Kidney tubule cell (primary cell): ENCODE measurements at places on chromosomes 7 and 10.

- DNase-seq = peak; percentile 42
Measured at GRCh38 chr10:87590705-87591588, 68.7 kb upstream of the PAPSS2 start.

GRCh38 chr7:2030475-2031450 lies 202.0 kb downstream of the MAD1L1 start:
- DNase-seq = no peak

DNA sequence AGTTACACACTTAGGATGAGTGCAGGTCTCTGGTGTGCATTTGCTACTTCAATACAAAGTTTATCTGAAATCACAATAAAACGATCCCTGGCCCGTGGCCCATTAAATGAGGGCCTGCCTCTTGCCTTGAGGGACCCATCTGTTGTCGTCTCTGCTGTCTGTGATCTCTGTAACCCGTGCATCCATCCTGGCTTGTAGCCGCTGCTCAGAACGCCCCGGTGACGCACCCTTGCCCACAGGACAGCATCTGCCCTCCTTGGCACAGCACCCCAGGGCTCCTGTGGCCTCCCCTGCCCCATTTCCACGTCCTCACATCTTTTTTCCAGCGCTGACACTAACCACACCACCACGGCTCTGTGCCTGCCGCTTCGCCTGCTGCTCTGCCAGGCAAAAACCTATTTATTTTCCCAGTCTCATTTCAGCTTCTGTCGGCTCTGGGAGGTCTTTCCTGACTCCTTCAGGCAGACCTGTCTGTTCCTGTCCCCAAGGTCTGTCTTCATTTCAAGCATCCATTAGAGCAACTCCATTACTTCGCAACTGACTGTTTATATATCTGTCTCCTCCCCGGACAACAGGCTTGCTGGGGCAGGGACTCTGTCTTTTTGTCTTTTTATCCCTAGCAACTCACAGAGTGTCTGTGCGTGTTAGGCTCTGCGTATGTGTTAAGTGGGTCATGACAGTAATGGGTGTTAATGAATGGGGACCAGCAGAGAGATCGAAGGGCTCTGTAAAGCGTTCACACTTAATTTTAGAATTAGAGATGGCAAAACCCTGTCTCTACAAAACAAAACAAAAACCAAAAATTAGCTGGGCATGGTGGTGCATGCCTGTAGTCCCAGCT lies 16.4 kb downstream of the CARD11 start:
- no peak for DNase-seq

DNA sequence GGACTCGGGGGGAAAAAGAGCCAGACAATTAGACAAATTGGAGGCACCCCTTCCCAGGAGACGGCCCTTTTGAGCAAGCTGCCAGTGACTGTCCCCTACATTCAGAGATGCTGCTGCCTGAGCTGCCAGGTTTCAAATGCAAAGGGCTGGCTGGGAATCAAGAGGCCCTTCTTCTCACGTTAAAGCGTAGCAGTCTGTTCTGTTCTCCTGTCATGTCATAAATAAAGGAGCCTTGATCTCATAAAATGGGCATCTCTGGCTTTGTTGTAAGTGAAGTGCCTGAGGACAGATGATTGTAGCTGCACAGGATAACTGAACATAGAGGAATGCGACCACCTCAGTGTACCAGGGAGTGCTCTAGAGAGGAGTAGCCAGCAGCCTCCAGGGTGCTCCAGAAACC lies 917.9 kb downstream of the GRID1 start:
- no peak for DNase-seq

DNA sequence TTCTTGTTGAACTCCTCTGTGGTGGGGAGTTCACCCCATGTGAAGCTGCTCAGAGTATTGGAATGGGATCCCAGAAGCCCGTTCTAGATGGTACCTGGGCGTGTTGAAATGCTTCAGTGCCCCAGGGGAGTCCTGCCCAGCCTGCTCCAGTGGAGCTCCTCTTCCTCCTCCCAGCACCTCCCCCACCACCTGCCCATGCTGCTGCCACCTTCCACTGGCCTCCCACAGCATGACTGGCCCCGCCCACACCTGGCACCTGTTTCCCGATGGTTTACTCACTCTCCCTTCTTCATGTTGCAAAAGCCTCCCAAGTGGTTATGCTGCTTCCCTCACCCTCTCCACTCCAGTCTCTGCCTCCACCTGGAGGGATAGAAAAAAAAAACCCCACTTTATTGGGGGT lies 32.2 kb upstream of the PCBD1 start:
- DNase-seq = peak; percentile 66

GRCh38 chr10:89374713-89375141 lies 3.1 kb upstream of the IFIT1B start:
- DNase-seq = no peak

DNA sequence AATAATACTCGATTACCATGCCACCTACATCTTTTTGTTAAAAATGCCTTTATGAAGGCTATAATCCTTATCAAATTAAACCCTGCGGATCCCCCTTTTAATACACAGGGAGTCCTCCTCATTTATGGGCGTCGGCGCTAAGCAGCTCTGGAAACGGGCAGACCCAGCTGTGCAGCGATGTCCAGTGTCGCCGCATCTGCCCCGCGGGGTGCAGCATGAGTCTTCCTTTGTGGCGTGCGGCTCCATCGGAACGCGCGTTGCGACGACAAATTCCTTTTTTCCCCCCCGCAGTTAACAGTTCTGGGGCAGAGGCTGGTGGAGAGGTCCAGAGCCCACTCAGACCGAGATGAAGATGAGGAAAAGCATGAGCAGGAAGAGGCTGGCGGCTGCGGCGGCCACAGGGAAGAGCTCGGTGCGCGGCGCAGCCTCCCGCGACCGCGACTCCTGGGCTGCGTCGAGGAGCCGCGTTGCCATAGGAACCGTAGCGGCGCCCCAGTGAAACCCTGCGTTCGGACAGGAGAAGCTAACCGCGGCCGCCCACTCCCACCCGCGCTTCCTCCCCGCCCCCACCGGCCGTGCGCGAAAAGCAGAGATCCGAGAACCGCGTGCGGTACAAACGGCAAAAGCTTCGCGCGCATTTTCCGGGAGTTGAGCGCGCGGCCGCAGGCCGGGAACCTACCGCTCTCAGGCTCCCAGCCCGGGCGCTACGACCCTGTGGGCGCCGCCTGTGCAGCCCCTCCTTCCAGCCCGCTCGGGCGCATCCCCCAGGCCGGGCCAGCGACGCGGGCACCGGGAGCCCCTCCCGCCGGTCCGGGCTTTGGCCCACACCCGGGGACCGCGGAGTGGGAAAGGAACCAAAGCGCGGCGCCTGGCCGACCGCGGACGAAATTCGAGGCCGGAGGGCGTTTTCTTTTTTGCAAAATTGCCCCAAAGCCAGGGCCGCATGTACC lies 130.6 kb downstream of the SPAG6 start:
- DNase-seq = no peak

DNA sequence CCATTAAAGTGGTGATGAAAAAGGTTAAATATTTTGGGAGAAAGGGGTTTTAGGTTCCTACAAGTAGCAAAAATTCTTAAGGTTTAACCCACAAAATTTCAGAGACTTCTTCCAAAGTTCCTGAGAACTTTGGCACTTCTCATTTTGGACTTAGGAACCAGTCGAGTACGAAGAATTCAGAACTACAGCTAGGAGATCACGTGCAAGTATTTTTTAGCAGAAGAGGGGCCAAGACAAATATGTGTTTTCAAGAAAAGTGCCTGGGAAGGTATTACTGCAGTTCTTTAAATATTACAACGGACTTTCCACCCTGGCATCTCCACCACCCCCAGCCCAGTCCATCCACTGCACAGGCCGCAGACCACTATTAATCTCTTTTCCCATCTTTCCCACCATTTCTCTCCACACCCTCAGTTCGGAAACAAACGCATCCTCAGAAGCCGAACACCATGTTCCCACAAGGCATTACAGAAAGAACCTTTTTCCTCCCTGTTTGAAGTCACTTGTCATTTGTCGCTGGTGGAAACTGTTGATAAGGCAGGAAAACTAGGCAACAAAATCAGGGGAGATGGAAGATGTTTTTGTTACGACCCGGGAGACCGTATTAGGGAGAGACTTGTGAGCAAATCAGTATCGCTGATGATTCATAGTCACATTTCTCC lies 7.1 kb downstream of the INHBA start:
- no peak for DNase-seq

DNA sequence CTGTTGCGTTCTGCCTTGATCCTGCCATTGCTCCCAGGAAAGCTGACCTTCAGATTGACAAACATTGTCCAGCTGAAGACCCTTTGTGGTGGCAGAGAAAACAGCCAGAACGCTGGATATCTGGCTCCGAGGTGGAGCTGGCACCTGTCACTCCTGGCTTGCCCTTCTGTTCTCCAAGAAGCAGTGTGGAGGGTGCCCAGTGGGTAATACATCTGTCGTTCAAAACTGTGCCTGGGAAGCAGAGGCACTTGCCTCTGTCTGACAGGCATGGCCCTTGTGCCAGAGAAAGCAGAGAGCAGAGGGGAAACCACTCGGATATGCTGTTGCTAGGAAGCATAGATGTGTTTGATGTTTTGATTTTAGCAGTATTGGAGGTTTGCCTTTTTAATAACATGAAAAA lies 231.4 kb downstream of the BMPER start:
- DNase-seq = no peak

DNA sequence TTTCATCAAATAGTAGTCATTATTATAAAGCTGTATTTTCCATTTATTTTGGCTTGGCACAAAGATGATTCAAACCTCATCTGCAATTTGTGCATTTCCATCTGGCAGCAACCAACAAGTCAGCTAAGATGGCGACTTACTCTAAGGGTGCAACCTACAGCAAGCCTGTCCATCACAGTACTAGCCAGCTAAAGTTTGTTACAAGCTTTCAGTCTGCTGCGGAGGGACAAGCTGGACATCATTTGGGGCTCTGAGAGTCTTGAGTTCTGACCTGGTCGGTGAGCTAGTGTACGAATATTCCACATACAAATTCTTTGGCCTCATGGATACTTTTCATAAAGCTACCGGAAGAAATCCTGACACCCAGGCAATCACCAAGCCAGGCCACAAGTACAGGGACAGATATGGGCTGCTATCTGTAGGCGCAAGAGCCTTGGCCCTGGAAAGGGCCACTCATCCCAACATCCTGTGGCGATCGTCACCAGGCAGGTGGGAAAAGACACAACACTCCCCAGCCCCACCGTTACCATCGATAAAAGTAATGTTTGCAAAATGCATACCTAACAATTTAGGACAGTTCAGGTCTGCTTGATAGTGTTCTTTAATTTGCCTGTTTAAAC lies 307.6 kb downstream of the SKIDA1 start:
- DNase-seq = no peak

DNA sequence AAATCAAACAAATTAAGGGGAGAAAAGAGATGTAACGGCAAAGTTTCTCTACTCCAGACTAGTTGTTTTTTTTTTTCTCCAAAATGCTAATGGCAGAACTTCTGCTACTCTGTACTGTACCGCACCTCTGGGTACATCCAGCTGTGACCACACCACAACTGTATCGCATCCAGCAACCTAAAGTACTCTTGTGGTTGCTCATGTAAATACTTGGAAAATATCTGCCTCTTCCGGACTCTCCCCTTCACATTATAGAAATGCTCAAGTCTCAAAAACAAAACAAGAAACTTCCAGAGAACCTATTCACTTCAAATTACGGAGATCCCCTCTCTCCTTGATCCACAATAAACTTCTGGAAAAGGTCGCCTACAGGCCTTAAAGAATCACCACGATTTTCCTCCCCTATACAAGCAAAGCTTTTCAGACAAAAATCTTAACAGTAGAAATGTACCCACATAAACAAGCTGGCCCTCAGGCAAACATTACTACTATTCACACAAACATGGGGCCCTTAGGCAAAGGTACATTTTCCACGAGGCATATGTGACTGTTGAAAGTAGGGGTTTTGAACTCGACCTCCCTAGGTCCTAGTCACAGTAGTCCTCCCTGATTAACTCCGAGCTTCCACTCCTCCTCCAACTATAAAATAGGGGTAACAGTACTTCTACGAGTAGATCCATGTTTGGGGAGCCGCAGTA lies 222.9 kb upstream of the MKLN1 start:
- no peak for DNase-seq

GRCh38 chr10:16894821-16895220 lies 77.6 kb upstream of the RSU1 start:
- DNase-seq = no peak

GRCh38 chr7:30915751-30916150 lies 4.1 kb downstream of the AQP1 start:
- DNase-seq = no peak

DNA sequence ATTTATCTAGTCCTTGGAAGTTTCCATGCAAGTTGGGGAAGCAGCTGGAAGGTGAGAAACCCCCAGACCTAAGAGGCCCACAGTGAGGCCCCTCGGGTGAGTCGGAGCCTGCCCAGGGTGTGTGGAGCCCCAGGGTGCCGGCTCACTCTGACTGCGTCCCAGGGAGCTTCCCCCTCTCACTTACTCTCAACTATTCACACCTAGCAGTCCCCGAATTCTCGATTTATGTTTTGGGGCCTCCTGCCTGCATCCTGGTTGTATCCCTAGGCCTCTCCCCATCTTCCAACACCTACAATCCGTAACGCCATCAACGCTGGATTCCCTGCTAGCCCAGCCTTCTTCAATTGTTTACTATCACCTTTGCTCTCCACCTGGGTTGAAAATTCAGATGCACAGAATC lies 63.9 kb downstream of the PRKAG2 start:
- DNase-seq = no peak

GRCh38 chr10:129770286-129770685 lies 193.8 kb downstream of the EBF3 start:
- no peak for DNase-seq

- DNase-seq = peak; percentile 88
Measured at GRCh38 chr10:68135922-68136792, 26.9 kb downstream of the MYPN start.

- DNase-seq = no peak
Measured at GRCh38 chr7:28086198-28086597, 94.4 kb downstream of the JAZF1 start.

DNA sequence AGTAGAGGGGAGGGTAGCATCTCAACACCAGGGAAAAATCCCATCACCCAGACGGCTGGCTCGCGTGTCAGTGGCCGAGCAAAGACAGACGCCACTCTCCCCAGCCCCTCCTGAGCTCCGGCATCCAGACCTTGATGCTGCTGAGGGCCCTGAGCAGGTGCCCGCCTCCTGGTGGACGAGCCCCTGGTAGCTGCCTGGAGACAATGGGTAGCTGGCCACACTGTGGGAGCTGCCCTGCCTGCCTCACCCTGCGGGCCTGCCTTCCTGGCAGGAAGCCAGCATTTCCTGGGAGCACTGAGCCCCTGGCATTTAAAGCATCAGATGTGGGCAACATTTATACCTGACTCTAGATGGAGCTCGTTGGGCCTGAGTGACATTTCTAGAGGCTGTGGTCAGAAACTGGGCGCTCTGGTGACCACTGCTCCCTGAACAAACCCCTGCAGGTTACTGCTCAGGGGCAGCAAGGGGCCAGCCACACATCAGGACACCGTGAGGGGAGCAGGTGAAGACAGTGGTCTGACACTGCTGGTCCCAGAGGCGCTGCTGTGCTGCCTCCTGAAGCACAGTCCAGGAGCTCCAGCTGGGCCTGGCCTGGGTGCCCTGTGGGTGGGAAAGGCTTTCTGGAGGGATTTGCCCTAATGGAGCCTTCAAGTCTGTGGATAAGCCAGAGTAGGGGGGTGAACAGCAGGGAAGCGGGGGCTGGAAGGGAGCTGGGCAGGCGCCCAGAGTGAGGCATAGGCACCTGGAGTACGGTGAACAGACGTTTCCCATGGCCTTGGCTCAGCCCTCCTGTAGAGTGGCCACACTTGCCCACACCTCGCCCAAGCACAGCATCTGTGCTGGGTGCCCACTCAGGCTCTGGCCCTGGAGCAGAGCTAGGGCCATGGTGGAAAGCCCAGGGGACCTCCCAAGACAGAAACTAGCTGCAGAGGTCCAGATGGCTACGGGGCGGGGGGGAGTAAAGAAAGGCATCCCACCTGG lies 138.7 kb downstream of the MAPK8 start:
- peak; percentile 81 for DNase-seq

- no peak for DNase-seq
Measured at GRCh38 chr7:36312915-36313334, 76.7 kb upstream of the ANLN start.
